Fibroblast of lung (primary cell): ENCODE measurements at places on chromosomes 2 and 18. TPM values are rescaled to one million over a fixed set of nuclear protein-coding genes. Genes with fewer than 3 reads are reported as not detected.

VWC2L gene
- total RNA-seq, result not detected in 2 replicates

PRADC1 gene
- total RNA-seq, result 6.7 and 11.7 TPM in 2 replicates

LRP2 gene
- total RNA-seq, result under 0.01 TPM in 2 replicates

TUBA3E gene
- not detected in 2 replicates for total RNA-seq

PKDCC gene
- 63.9 and 70.1 TPM in 2 replicates for total RNA-seq

NT5C1B gene
- total RNA-seq, result not detected in 2 replicates

GPR45 gene
- not detected in 2 replicates for total RNA-seq

ABCB11 gene
- not detected in 2 replicates for total RNA-seq

CCDC68 gene
- 5.1 and 8.3 TPM in 2 replicates for total RNA-seq

NR4A2 gene
- total RNA-seq, result 0.17 and 0.26 TPM in 2 replicates

TRABD2A gene
- total RNA-seq, result 10.8 and 14.4 TPM in 2 replicates

TEKT4 gene
- not detected in 2 replicates for total RNA-seq

EVA1A gene
- 16.2 and 31.7 TPM in 2 replicates for total RNA-seq

MARCHF4 gene
- 0.26 and 1.3 TPM in 2 replicates for total RNA-seq

LBX2 gene
- 1.5 and 3.0 TPM in 2 replicates for total RNA-seq

DSC2 gene
- under 0.01 TPM in 2 replicates for total RNA-seq

GPN1 gene
- total RNA-seq, result 29.5 and 34.5 TPM in 2 replicates

ATP8B1 gene
- total RNA-seq, result 53.4 and 109 TPM in 2 replicates

IFIH1 gene
- 10.0 and 11.4 TPM in 2 replicates for total RNA-seq

TXNDC2 gene
- total RNA-seq, result not detected in 2 replicates

RGPD4 gene
- under 0.01 TPM in 1 of 2 replicates, not detected in the other for total RNA-seq

FN1 gene
- 3,444 and 5,906 TPM in 2 replicates for total RNA-seq

CHN1 gene
- total RNA-seq, result 59.1 and 203 TPM in 2 replicates

CNTNAP5 gene
- not detected in 2 replicates for total RNA-seq

STK17B gene
- total RNA-seq, result 17.2 and 43.1 TPM in 2 replicates

SLC4A5 gene
- under 0.01 and 0.17 TPM in 2 replicates for total RNA-seq

ITGA6 gene
- 2.6 and 19.8 TPM in 2 replicates for total RNA-seq

DNAH7 gene
- 0.77 and 0.99 TPM in 2 replicates for total RNA-seq

RAD51AP2 gene
- total RNA-seq, result under 0.01 and 0.17 TPM in 2 replicates

ALPI gene
- total RNA-seq, result not detected in 2 replicates

PLEK gene
- total RNA-seq, result not detected in 2 replicates

VWA3B gene
- total RNA-seq, result 0.17 and 0.26 TPM in 2 replicates

BOLL gene
- not detected in 2 replicates for total RNA-seq
